Activated CD4-positive, alpha-beta T cell treated with anti-CD3 and anti-CD28 coated beads for 36 hours (primary cell): ENCODE measurements at places on chromosomes 5 and 9.

DNA sequence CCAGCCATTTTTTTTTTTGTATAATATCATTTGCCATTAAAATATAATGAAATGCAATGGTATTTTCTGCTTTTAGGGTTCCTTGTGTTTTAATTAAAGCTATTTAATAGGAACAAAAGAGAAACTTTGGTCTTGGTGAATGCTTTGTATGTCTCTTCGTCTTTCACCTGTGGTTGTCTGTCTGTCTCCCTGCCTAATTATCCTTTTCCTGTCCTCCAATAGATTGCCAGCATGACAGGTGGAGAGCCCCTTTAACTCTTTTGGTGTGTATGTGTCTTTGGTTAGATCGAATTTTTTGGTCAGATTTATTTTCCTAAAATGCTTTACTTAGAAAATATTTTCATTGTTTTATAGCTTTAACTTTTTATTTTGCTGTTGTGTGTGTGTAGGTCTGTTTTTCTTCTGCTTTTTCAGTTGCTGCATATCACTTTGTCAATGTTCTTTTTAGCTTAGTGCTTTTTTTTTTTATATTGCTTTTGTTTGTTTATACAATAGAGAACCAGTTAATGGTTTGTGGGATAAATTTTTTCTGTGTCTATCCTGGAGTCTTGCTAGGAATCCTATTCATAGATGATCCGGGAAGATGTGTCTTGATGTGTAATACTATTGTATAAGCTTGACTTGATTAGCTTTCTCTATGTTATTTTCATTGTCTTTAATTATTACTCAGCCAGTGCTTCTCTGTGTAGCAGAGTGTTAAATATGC, 8.6 kb downstream of the CHMP5 start:
- DNase-seq, result no peak

- DNase-seq, result no peak
Observed at GRCh38 chr9:114855488-114855887, 49.6 kb upstream of the TNFSF15 start.

DNA sequence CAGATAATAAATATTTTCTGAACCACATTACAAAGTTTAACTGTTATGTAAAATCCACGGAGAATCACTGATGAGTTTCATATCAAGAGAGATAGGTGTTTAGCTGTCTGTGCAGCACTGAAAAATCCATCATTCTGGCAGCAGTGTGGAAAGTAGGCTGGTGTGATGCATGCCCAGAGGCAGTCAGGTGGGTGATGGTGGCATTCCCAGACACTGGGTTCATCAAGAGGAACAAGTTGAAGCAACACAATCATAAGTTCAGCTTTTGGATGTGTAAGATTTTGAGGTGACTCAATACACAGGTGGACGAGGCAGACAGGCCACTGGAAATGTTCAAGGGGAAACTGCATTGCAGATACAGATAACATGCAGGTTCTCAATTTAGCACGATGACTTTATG, 11.9 kb downstream of the DNAH5 start:
- DNase-seq, result no peak

DNA sequence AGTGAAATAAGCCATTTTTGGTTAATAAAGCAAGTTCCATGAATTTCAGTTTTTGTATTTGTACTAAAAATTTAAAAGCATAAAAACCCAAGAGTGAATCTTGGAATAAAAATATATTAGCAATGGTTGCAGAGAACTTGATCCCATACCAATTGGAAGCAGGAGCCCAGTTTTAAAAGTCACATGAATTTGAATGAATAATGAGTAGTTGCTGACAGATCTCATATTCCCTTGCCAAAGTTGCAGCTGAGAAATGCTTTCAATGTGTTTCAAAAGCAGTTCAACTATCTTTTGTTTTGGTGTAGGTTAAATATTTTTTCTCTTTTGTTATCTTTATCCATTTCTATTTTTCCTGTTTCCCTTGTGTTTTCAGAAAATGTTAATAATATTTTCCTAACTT, 818.6 kb downstream of the CDH18 start:
- no peak for DNase-seq

DNA sequence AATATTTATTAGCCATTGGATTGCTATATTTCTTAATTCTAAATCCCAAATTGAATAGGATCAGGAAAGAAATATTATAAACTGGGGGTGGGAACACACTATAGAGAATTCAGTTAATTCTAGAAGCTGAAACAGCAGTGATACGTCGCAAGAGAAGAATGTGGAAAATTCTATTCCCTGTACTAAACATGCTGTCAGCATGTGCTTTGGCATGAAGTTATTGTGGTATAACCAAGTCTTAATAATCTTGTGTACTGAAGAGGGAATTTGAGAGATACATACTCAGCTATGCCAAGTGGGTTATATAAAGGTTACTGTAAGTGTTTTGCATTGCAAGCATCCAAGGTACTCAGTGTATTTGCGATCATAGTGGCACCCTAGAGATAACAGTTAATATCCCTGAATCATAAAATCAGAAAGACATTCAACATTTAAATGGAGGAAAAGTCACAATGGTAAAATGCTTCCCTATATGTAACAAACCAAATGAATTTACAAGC, 1492.9 kb upstream of the C9orf72 start:
- DNase-seq, result no peak

DNA sequence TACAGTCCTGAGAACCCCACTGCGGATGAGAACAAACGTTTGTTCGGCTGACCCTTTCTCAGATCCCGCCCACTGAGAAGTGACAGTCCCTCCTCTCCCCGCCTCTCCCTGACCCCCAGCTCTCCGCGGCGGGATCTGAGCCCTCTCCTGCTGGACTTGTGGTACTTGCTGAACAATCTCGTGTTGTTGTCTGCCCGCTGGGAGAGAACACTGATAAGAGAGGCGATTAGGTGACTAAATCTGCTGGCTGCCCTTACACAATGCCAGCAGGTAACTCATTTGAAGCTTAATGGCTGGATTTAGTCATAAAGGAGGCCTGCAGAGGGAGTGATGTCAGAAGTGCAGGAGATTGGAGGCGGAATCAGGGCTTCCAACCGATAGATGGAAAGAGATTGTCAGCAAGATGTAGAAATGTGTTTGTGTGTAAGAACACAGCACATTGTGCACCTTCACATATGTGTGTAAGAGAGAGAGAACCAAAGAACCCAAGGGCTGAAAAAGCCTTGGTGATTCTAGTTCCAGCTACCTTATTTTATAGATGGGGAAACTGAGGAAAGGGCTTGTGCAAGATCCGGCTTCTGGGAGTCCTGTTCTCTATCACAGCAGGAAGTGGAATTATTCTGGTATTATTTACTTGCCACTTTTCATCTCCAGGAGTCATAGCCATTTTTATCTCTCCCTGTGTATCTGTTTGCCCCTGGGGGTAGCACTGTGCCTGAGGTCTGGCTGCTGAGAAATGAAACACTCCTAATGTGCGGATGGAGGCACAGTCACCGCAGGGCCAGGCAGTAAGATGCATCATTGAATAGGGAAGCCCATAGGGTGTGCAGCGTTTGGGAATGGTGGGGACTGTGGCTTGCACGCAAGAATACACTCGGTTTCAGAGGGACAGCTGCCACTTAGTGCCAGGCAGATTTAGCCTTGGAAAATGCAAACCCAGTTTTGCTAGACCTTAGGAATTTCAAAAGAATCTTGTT, 203.7 kb upstream of the MSX2 start:
- no peak for DNase-seq
